RWPE2 (cell line): ENCODE measurements at places on chromosomes 1 and 21.

- no peak for DNase-seq
- H3K4me3 ChIP-seq, result no peak overlapping the region
- no peak overlapping the region for H3K27ac ChIP-seq
- no peaks in the 10 kb centered on the region for H3K4me1 ChIP-seq
- no peaks in the 10 kb centered on the region for H3K36me3 ChIP-seq
- H3K27me3 ChIP-seq, result no peaks in the 10 kb centered on the region
Measured at GRCh38 chr1:47678464-47678980, 240.7 kb downstream of the FOXD2 start.

- no peak overlapping the region for H3K4me3 ChIP-seq
- no peak overlapping the region for H3K27ac ChIP-seq
- no peak for DNase-seq
- H3K27me3 ChIP-seq, result no peaks in the 10 kb centered on the region
Measured at GRCh38 chr1:9558946-9559545, 19.8 kb downstream of the SLC25A33 start.

GRCh38 chr21:43803558-43804300 lies 14.4 kb downstream of the RRP1 start:
- H3K4me3 ChIP-seq, result no peak overlapping the region
- no peaks in the 10 kb centered on the region for H3K27me3 ChIP-seq
- no peak overlapping the region for H3K27ac ChIP-seq

DNA sequence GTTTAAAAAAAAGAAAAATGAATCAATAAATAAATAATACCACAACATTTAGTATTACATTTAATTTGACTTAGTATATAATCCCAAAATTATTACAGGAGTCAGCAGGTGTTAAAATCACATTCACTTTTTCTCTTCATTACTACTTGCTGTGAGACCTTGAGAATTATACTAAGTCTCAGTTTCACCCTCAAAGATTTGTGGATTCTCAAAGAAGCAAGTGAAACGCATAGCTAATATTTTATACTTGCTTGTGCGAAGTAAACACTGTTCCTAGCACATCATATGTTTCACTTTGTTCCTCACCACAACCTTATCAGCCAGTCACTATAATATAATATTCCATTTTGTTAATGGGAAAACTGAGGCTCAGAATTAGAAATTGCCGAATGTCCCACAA lies 4.0 kb downstream of the CLCA1 start:
- no peaks in the 10 kb centered on the region for H3K4me1 ChIP-seq
- no peak overlapping the region for H3K4me3 ChIP-seq

DNA sequence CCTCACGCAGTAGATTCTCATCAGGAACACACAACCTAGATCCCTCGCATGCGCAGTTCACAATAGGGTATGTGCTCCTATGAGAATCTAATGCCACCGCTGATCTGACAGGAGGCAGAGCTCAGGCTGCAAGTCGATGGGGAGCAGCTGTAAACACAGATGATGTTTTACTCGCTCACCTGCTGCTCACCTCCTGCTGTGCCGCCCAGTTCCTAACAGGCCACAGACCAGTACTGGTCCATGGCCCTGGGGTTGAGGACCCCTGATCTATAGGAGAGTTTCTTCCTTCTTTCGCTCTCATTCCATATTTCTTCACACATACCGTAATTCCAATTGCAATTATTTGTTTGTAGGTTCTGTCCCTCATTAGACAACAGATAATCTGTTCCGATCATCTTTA lies 103.4 kb downstream of the CLEC20A start:
- H3K27me3 ChIP-seq, result no peaks in the 10 kb centered on the region
- no peak overlapping the region for H3K27ac ChIP-seq
- no peak overlapping the region for H3K4me3 ChIP-seq
- DNase-seq, result no peak

GRCh38 chr1:3292051-3292722 lies 162.3 kb upstream of the ARHGEF16 start:
- DNase-seq, result no peak
- no peaks in the 10 kb centered on the region for H3K4me1 ChIP-seq
- H3K36me3 ChIP-seq, result no peaks in the 10 kb centered on the region
- H3K27me3 ChIP-seq, result peaks cover 33% of the 10 kb centered on the region
- no peak overlapping the region for H3K4me3 ChIP-seq

- H3K27ac ChIP-seq, result peak overlapping the region; percentile 40
- no peaks in the 10 kb centered on the region for H3K27me3 ChIP-seq
- DNase-seq, result no peak
- H3K4me1 ChIP-seq, result no peaks in the 10 kb centered on the region
Measured at GRCh38 chr1:2506901-2507565, 19.4 kb downstream of the PANK4 start.

DNA sequence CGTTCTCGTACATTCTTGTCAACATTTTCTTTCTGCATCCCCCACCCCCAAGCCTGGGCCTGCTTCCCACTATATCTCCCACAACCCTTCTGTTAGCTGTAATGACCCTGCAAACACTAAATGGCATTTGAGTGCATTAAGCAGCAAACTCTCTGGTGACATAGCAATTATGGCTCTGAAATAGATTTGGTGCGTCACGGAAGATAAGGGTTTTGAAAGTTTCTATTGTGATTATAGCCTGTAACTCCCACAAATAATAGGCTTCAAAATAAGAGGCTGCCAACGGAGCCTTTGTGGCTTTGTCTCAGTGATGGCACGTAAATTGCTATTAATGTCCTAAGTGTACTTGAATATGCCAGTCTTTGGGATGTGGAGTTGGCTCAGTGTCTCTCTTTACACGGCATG lies 277.6 kb downstream of the PBX1 start:
- no peak overlapping the region for H3K4me3 ChIP-seq
- no peak overlapping the region for H3K27ac ChIP-seq
- H3K27me3 ChIP-seq, result no peaks in the 10 kb centered on the region

DNA sequence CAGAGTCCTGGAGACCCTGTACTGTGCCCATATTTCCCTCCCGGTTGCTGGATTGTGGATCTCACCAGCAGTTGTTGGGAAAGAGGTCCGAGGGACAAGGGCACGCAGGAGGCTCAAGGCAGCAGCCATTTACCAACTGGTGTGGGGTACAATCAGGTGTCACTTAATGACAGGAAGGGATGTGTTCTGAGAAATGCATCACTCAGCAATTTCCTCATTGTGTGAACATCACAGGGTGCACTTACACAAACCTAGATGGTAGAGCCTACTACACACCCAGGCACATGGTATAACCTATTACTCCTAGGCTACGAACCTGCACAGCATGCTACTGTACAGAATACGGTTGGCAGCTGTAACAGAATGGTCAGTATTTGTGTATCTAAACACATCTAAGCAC lies 20.7 kb downstream of the SLC44A3 start:
- DNase-seq, result no peak
- H3K27ac ChIP-seq, result no peak overlapping the region
- no peaks in the 10 kb centered on the region for H3K36me3 ChIP-seq
- H3K4me1 ChIP-seq, result no peaks in the 10 kb centered on the region
- H3K4me3 ChIP-seq, result no peak overlapping the region
- no peaks in the 10 kb centered on the region for H3K27me3 ChIP-seq

DNA sequence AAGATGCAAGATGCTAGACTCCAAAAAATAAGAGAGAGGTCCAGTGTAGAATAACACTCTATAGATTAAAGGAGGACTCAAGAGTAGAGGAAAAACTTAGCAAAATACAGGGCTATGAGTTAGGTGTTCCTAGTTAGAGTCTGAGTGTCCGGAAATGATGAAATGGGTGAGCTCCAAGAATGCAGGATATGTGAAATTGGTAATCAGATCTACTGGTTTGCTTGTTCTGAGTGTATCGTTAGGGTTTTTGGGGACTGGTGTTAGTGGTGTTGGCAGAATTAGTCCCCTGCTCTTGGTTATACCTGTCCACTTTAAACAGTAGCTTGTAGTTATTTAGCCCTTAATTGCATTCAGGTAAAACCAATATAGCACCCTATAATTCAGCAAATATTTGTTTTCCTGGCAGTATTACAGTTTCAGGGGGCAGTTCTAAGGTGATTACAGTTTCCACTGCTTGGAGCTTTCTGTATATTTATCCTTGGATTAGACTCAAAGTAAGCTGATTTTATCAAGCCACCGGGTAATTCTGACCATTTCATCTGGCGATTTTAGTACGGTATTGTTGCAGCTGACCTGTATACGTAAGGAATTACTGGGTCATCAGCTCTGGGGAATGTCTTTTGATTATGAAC lies 332.7 kb downstream of the CHRM3 start:
- H3K36me3 ChIP-seq, result no peaks in the 10 kb centered on the region
- no peak overlapping the region for H3K4me3 ChIP-seq
- no peak for DNase-seq
- no peaks in the 10 kb centered on the region for H3K4me1 ChIP-seq

DNA sequence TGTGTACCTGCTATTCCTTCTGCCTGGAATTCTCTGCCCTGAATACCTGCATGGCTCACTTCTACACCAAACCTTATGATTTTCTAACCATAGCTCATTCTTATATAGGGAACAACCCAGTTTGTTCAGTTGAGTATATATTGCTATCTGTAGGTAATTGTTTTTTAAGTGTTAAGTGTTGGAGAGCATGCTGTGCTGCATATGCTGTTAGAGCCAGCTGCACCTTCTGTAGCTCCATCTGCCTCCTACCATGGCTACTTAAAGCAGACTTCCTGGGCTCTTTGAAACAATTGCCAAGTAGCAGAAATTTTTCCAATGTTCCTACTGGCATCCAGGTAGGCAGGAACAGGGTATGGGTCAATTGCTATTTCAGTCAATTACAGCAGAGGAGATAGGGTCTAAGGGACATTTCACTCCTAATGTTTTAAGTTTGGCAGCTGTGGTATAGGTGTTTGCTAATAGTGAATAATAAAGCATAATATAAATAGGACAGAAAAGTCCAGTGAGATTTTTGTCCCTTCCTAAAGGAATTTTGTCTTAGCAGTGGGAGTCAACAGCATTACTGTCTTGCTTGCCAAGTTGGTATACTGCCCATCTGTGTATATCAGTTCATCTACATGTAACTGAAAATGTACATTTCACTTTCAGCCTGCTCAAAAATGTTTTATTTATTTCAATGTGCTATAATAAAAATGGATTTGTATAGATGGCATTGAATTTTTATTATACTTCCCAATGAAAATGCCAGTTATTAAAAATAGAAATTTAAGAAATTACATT lies 34.0 kb upstream of the C1orf115 start:
- H3K36me3 ChIP-seq, result no peaks in the 10 kb centered on the region
- no peaks in the 10 kb centered on the region for H3K4me1 ChIP-seq
- no peak overlapping the region for H3K27ac ChIP-seq
- no peaks in the 10 kb centered on the region for H3K27me3 ChIP-seq
- no peak overlapping the region for H3K4me3 ChIP-seq

DNA sequence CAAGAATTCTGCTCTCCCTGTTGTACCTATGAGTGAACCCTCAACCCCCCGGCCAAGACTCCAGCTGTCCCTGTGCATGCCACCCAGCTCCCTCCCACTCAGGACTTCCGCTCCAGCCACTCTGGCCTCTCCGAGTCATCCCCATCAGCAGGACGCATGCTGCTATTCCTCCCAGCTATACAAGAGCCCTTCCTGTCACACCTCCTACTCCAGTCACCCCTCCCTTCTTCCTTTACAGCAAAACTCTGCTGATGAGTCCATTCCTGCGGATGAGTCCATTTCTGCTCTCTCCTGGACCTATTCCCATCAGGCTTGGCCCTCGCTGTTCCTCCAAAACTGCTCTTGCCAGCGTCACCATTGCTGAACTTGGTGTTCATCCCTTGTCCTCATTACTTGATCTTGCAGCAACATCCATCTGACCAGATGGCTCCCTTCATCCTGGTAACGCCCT lies 42.2 kb downstream of the H3-3A start:
- no peaks in the 10 kb centered on the region for H3K36me3 ChIP-seq
- no peaks in the 10 kb centered on the region for H3K4me1 ChIP-seq
- no peak overlapping the region for H3K27ac ChIP-seq
- no peak for DNase-seq

- H3K4me3 ChIP-seq, result no peak overlapping the region
- no peaks in the 10 kb centered on the region for H3K27me3 ChIP-seq
- DNase-seq, result no peak
- H3K4me1 ChIP-seq, result no peaks in the 10 kb centered on the region
Measured at GRCh38 chr1:247935781-247936180, 11.1 kb downstream of the OR2AJ1 start.

- H3K27ac ChIP-seq, result no peak overlapping the region
- no peaks in the 10 kb centered on the region for H3K36me3 ChIP-seq
- no peak overlapping the region for H3K4me3 ChIP-seq
- H3K4me1 ChIP-seq, result peaks cover 7% of the 10 kb centered on the region
- no peak for DNase-seq
Measured at GRCh38 chr1:64530969-64531692, 61.2 kb downstream of the CACHD1 start.

DNA sequence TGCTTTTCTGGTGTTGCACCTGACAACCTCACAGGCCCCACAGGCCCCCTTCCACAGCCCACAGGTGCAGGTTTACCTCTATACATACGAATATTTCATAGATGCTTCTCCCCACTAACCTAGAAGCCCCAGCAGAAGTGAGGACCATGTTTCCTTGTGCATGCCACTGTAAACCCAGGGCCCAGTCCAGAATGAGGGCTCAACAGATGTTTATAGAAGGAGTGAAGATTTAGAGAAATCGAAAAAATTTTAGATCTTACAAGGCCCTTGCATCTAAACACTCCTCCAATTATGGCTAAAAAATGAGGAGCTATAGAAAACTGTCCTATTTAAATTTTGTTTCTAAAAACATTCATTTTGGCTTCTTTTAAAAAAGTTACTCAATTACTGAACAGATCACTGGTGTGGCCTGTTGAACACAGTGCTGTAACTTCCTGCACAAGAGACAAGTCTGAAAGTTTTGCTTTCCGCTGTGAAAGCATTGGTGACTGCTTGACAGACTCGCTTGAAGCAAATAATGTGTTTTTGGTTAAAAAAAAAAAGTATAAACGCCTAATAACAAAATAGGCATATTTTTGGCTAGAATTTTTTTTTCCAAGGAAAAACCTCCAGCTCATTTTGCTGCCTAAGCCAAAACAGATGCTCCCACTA lies 1.2 kb downstream of the ABCB10 start:
- H3K27ac ChIP-seq, result peak overlapping the region; percentile 52
- DNase-seq, result no peak
- H3K4me1 ChIP-seq, result no peaks in the 10 kb centered on the region
- H3K36me3 ChIP-seq, result no peaks in the 10 kb centered on the region
- H3K27me3 ChIP-seq, result no peaks in the 10 kb centered on the region
- H3K4me3 ChIP-seq, result peak overlapping the region; percentile 95

DNA sequence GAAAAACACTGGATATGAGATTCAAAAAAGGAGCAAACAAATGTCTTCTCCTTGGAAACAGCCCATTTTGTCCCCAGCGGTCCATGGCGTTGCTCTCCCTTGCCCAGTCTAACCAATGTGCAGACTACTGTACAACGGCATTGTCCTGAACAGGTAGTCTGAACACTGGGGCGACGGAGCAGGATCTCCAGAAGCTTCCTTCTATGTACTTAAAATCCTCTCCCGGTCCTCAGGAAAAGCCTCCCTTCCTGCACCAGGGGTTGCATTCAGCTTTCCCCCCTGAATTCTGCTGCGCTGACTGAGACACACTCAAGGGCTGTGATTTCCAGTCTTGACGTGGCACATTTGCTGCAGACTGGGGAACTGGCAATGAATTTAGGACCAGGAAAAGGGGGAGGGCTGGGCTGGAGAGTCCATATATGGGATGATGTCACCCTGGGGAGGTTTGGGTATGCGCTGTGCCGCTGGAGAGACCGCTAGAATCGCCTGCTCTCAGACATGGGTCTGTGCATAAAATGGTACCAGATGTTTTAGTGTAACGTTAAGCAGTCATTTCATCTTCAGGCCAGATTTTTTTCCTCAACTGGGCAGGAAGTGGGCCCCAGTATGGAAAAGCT lies 275.9 kb upstream of the C1orf105 start:
- no peaks in the 10 kb centered on the region for H3K36me3 ChIP-seq
- no peaks in the 10 kb centered on the region for H3K27me3 ChIP-seq
- no peak for DNase-seq
- H3K27ac ChIP-seq, result no peak overlapping the region
- peaks cover 29% of the 10 kb centered on the region for H3K4me1 ChIP-seq

- peaks cover 17% of the 10 kb centered on the region for H3K36me3 ChIP-seq
- DNase-seq, result no peak
- H3K4me3 ChIP-seq, result peak within 1 kb of the TSS; percentile 41
- H3K27me3 ChIP-seq, result no peaks in the 10 kb centered on the region
- peak within 1 kb of the TSS; percentile 18 for H3K27ac ChIP-seq
Measured at GRCh38 chr1:32200226-32201010, at the start of gene CCDC28B. Gene CCDC28B, plus strand, starts transcription at chr1:32200595. Its CDS starts 1,341 bp downstream, at chr1:32201936.
